ENCODE measurements at places on chromosomes 2 and 18. TPM values are rescaled to one million over a fixed set of nuclear protein-coding genes. Genes with fewer than 3 reads are reported as not detected.

The CLEC4F gene
- total RNA-seq, result not detected

The HS1BP3 gene
- total RNA-seq, result 43.2 TPM

The SGO2 gene
- 14.2 TPM for total RNA-seq

The CARF gene
- 0.72 TPM for total RNA-seq

The RAB17 gene
- total RNA-seq, result 0.28 TPM

The PCBP1 gene
- total RNA-seq, result 431 TPM

The VWC2L gene
- not detected for total RNA-seq

The MSH6 gene
- 76.1 TPM for total RNA-seq

The ATP8B1 gene
- total RNA-seq, result 5.5 TPM

The FEV gene
- total RNA-seq, result not detected

The CFAP210 gene
- total RNA-seq, result 0.31 TPM

The CIB4 gene
- total RNA-seq, result not detected

The IHH gene
- 0.74 TPM for total RNA-seq

The MFSD2B gene
- 0.42 TPM for total RNA-seq

The CCDC138 gene
- total RNA-seq, result 7.4 TPM

The UGT1A4 gene
- total RNA-seq, result not detected

The C2orf42 gene
- 7.4 TPM for total RNA-seq

The REG3A gene
- total RNA-seq, result not detected

The AP1S3 gene
- total RNA-seq, result 27.8 TPM

The VIL1 gene
- 0.31 TPM for total RNA-seq

The TRIM43B gene
- not detected for total RNA-seq

The PCARE gene
- not detected for total RNA-seq

The AQP12A gene
- total RNA-seq, result not detected

The SLC9A4 gene
- total RNA-seq, result not detected

The PSMA8 gene
- not detected for total RNA-seq

The IL36A gene
- not detected for total RNA-seq

The UGT1A8 gene
- total RNA-seq, result 0.10 TPM

The NEU2 gene
- total RNA-seq, result not detected

The SERPINB8 gene
- 8.2 TPM for total RNA-seq

The CAMKMT gene
- 5.2 TPM for total RNA-seq

The TXNDC2 gene
- 0.06 TPM for total RNA-seq

The IL18RAP gene
- total RNA-seq, result 0.25 TPM

The IL1B gene
- total RNA-seq, result 0.07 TPM

The GNAL gene
- total RNA-seq, result 5.8 TPM

The CNDP1 gene
- total RNA-seq, result not detected

The CCDC74B gene
- total RNA-seq, result 6.4 TPM

The ATG9A gene
- 41.9 TPM for total RNA-seq

The COA5 gene
- total RNA-seq, result 16.6 TPM

The SDC1 gene
- 167 TPM for total RNA-seq

The ALPP gene
- total RNA-seq, result 18.1 TPM

The DSC3 gene
- 1.1 TPM for total RNA-seq

The SRD5A2 gene
- total RNA-seq, result 0.02 TPM

The NT5DC4 gene
- total RNA-seq, result 0.94 TPM

The VWA3B gene
- total RNA-seq, result not detected

The SEMA4F gene
- 8.7 TPM for total RNA-seq

The QPCT gene
- 20.8 TPM for total RNA-seq

The SERPINB10 gene
- not detected for total RNA-seq

The CCL20 gene
- 6.9 TPM for total RNA-seq

The UCN gene
- total RNA-seq, result 1.2 TPM

The CABYR gene
- total RNA-seq, result 19.7 TPM

The ATL2 gene
- 48.5 TPM for total RNA-seq

The TFPI gene
- total RNA-seq, result 35.2 TPM

Measured in A549 treated with AZD2906 at 1 μM for 4 hours (cell line).